ENCODE measurements at places on chromosomes 3 and 15.

- no peak for DNase-seq
Measured at GRCh38 chr15:31235311-31236183, 91.1 kb upstream of the KLF13 start.

GRCh38 chr3:122508135-122508914 is 6.4 kb downstream of the KPNA1 start:
- no peak for DNase-seq

- no peak for DNase-seq
Measured at GRCh38 chr3:18010001-18010400, 267.6 kb upstream of the TBC1D5 start.

- DNase-seq, result no peak
Measured at GRCh38 chr3:19543212-19543841, 390.7 kb downstream of the EFHB start.

GRCh38 chr3:15479400-15480224 is 41.9 kb downstream of the COLQ start:
- no peak for DNase-seq

GRCh38 chr3:64456674-64457073 is 231.1 kb downstream of the ADAMTS9 start:
- no peak for DNase-seq

GRCh38 chr3:107969994-107970819 is 120.6 kb downstream of the CD47 start:
- peak; percentile 24 for DNase-seq

- DNase-seq, result no peak
Measured at GRCh38 chr3:36496684-36497633, 116.7 kb downstream of the STAC start.

- no peak for DNase-seq
Measured at GRCh38 chr3:189273736-189274135, 102.0 kb downstream of the TPRG1 start.

GRCh38 chr3:51673802-51674654 is 3.0 kb downstream of the TEX264 start:
- no peak for DNase-seq

- no peak for DNase-seq
Measured at GRCh38 chr3:188734395-188734794, 437.4 kb upstream of the TPRG1 start.

DNA sequence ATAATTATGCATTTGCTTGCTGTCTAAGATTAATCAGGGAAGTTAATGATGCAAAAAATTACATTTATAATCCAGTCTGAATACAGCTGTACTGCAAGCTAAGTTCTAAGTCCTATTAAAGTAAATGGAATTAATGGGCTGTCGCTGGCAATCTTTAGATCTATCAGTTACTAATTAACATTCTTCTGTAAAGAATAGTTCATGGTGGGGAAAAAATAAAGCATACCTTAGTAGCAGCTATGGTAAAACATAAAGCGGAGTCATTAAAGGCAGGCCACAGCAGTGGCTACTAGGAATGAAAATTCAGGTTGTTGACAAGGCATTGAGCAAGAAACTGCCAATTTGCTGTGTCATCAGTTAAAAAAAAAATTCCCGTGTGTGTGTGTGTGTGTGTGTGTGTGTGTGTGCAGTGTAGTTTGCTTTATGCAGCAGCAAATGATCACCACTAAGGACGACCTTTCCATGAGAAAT is 129.8 kb downstream of the ZNF385D start:
- no peak for DNase-seq

GRCh38 chr15:71219101-71219500 is 103.8 kb downstream of the THSD4 start:
- DNase-seq, result no peak

- DNase-seq, result no peak
Measured at GRCh38 chr3:20128358-20128757, 57.6 kb downstream of the SGO1 start.

GRCh38 chr3:41173926-41174885 is 25.1 kb upstream of the CTNNB1 start:
- no peak for DNase-seq

- DNase-seq, result no peak
Measured at GRCh38 chr3:171295484-171296373, 164.5 kb downstream of the TNIK start.

- DNase-seq, result no peak
Measured at GRCh38 chr3:65347166-65347565, 659.4 kb upstream of the ADAMTS9 start.

DNA sequence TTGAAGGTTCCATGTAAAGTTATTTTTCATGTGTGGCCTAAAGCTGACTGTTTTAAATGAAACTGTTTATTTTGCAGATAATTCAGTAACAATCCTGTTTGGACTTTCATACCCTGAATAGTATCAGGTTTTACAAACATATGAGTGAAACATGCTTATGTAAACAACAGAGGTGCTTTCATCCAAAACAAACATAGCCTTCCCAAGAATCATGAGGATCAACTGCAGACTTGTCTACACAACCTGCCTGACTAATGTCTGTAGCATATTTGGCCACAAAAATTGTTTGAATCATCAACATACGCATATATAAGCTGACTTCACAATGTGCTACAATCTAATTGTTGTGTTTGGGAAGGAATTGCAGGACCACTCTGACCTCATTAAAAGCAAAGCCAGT is 190.4 kb downstream of the DIPK2A start:
- DNase-seq, result no peak

DNA sequence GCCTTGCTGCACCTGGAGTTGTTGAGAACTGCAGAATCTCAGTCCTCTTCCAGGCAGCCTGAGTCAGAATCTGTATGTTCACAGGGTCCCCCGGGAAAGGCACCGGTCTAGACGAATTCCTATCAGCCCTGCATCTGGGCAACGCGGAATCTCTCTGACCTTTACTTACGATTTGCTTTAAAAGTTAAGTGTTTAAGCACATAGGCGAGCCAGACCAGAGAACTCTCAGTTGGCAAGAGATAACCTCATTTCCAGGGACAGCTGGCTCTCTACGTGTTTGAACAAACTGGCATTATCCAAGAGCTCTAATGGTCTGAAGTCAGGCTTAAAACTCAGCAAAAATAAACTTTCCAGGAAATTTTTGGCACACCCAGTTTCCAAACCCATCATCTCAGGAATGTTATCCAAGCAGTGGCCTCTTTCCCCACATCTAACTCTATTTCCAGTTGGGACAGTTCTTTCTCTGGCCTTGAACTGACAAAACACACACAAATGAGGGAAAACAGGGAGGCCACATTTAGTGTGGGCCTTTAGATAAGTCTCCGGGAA is 53.4 kb downstream of the HES1 start:
- DNase-seq, result no peak

GRCh38 chr3:145197051-145197820 is 963.7 kb downstream of the PLOD2 start:
- DNase-seq, result no peak

DNA sequence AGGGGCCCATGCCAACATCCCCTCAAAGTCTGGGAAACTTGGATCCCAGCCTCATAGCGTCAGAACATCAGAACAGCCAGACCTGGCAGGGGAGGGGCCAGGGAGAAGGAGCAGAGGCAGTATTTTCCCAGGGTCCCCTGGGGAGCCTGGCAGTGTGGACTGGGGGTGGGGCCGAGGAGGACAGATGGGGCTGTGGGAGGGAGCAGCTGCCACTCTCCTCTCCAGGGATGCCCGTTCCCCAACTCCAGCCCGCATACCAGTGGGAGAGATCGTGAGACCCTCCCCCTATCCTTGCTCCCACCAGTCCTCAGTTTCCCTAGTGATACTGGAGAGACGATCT is 6.5 kb upstream of the DNAJB8 start:
- no peak for DNase-seq

DNA sequence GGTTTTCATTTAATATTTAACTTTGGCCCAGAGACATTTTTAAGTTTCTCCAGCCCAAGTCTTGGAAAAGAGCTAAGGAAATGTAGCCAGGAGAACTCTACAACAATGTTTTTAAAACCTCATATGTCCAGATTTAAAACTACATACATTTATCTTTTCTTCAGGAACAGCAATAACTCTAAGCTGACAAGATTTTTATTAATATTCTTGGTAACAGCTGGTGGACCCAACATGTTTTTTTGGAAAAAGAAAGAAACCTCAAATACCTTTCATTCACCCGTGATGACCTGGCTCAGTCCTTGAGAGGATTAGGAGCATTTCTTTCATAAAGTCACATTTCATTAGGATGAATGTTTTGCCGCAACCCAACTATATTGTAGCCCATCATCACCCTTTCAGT is 50.4 kb upstream of the CMSS1 start:
- no peak for DNase-seq

GRCh38 chr15:62503451-62503850 is 338.4 kb upstream of the C2CD4B start:
- DNase-seq, result no peak

GRCh38 chr3:189508784-189509501 is 122.2 kb upstream of the TP63 start:
- no peak for DNase-seq

- DNase-seq, result peak; percentile 55
Measured at GRCh38 chr15:55289011-55289745, 435 bp downstream of the RAB27A start.

DNA sequence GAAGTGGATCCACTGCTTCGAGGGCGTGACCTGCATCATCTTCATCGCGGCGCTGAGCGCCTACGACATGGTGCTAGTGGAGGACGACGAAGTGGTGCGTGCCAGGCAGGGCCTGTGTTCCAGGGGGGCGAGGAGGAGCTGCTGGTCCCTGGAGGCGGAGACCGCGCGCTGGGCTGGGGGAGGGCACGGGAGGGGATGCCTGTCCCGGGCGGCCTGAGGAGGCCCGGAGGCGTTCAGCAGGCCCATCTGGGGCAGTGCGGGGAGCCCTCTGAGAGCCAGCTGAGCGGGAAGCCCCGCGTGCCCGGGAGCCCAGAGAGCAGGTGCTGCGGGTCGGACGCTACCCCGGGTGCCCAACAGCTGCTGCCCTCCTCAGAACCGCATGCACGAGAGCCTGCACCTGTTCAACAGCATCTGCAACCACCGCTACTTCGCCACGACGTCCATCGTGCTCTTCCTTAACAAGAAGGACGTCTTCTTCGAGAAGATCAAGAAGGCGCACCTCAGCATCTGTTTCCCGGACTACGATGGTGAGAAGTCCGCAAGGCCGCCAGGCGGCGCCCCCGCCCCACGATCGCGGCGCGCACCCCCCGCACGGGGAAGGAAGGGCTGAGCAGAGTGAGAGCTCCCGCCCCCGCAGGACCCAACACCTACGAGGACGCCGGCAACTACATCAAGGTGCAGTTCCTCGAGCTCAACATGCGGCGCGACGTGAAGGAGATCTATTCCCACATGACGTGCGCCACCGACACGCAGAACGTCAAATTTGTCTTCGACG is 2.9 kb downstream of the GNAT1 start:
- DNase-seq, result peak; percentile 86

DNA sequence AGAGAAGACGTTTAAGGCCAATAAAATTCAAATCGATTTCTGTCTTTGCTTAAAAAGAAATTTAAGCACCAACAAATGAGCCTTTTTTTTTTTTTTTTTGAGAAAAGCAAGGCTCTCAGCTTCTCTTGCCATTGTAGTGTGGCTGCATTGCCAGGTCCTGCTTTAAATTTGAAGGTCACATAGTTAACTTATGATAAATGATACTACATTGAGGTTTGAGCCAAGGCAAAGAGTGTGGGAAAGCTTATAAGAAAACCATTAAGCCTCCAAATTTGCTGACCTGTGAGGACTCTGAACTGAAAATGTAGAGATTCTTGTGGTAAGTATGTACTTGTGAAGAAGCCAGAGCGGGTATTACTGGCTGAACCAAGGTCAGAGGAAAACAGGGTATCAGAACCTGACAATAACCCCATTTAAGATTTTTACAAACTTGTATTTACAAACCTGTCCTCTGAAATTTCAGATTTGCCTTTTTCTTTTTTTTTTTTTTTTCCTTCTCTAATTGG is 519.7 kb upstream of the RGMA start:
- DNase-seq, result no peak

- DNase-seq, result no peak
Measured at GRCh38 chr15:36358523-36358922, 220.9 kb upstream of the CDIN1 start.

GRCh38 chr3:169750665-169751064 is 14.2 kb downstream of the TERC start:
- DNase-seq, result no peak

DNA sequence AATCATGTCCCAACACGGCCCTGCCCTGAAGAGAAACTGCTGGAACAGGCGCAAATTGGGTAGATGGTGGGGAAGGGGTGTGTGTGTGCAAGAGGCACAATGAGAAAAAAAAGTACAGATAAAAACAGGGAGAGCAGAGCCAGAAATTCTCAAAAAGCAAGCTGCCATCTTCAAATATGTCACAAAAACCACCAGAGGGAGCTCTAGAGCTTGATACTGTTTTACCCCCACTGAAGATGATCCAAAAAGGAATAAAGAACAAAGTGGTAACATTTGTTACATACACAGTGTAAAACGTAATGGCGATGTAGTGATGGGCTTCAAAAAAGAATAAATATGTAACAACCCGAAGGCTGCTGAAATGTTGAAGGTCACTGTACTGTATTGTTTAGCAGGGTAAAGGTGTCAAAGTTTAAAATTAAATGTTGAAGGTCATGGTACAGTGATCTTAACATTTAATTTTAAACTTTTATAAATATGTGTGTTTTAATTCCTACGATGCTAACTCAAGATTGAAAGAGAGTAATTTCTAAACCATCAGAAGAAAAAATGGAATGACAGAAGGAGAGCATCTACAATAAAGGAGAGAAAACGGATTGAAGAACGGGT is 6.0 kb downstream of the SNRPA1 start:
- DNase-seq, result no peak

DNA sequence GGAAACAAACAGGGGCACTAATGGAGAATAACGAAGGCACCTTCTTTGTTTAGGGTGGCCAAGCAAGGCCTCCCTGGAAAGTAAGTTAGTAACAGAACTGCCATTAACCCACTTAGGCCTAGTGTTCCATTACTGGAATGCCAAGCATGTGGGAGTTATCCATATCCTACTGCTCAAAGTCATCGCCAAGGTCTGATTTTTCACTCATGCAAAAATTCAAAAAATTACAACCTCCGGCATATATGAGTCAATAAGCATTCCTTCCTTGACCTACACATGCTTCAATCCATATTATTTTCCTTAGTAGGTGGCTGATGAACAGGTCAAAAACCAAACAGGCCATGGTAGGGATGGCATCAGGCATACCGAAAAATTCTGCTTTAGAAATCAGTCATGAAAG is 1097.2 kb downstream of the FHIT start:
- DNase-seq, result no peak

- DNase-seq, result no peak
Measured at GRCh38 chr15:39140060-39140604, 440.7 kb upstream of the THBS1 start.

DNA sequence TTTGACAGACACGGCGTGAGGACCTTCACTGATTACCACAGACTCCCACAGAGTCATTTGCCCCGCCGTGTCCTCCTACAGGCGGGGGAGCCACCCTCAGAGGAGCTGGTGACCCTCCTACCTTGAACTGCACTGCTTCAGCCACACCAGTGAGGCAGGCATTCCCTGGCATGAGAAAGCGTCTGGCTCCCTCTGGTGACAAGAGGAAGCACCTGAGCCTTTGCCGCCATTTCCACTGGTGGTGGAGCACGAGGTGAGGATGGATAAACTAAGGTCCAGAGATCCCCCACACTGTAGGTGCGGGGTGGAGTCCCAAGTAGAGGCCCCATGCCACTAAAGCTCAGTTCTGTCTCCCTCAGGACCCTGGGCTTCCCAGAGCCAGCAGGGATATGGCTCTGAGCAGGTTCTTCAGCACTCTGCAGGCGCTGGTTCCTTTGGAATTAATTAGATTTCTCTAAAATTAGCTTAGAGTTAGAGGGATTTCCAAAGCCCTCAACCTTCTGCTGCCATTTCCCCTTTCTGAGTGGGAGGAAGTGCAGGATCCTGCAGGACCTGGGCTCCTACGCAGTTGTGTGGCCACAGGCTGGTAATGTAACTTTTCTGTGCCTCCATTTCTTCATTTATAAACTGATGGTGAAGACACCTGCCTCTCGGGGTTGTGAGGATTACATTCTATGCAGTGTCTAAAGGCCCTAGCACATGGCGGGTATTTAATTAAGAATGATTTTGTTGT is 224.0 kb downstream of the SLCO3A1 start:
- DNase-seq, result peak; percentile 80

All from stimulated activated CD4-positive, alpha-beta T cell treated with anti-CD3 and anti-CD28 coated beads, Interleukin-15, amount 100 ng/mL, for 24 hours (primary cell).